ENCODE measurements at places on chromosomes 7 and 10. TPM values are rescaled to one million over a fixed set of nuclear protein-coding genes. Genes with fewer than 3 reads are reported as not detected.
A peak's percentile ranks its signal among the peaks of the same experiment; 100 is the strongest.

DNA sequence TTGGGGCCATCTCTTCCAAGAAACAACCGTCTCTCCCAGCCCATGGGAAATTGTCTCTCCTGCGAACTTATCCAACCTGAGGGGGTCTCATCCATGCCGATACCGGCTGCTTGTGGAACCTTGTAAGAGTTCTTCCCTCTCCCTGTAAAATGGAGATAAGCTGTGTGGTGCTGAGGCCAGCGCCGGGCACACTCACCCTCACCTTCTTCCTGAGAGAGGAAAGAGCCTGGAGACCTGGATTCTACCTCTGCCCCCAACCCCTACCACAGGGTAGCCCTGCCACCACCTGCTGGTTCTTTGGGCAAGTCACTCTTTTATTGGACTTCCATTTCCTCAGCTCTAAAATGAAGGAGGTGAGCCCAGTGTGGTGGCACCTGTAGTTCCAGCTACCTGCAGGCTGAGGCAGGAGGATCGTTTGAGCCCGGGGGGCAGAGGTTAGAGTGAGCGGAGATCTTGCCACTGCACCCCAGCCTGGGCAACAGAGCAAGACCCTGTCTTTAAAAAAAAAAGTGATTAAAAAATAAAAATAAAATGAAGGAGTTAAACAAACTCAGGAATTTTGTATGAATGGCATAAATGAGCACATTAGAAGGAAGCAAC is 38.4 kb upstream of the PSAP start:
- no peak for DNase-seq

- no peak for DNase-seq
Measured at GRCh38 chr7:42945821-42946626, 13.8 kb downstream of the MRPL32 start.

DNA sequence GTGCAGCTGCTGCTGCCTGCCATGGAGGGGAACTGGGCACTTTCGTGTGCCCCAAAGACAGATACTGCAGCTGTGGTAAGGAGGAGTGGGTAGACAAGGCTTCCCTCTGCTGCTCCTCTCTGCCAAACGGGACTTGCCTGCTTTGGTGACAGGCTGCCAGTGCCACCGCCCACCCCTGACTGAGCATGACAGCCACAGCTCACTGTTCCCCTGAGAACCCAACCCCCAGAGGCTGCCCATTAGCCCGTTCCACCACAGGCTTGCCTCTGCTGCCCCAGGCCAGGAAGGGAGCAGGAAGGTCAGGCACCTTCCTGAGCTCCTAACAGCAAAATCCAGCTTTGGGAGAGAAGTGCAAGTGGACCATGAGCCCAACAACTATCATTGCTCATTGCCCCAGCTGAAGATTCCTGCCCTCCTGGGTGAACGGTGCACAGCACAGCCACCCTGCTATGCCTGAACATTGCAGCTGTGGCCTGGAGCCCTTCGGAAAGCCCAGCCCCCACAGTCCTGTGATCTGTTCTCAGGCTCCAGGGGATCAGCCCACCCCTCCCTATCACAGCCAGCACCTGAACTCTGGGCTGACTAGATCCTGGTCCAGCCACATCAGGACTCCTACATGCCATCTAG is 58.7 kb upstream of the ANTXRL start:
- no peak for DNase-seq

Gene GIMAP1
- total RNA-seq = not detected

DNA sequence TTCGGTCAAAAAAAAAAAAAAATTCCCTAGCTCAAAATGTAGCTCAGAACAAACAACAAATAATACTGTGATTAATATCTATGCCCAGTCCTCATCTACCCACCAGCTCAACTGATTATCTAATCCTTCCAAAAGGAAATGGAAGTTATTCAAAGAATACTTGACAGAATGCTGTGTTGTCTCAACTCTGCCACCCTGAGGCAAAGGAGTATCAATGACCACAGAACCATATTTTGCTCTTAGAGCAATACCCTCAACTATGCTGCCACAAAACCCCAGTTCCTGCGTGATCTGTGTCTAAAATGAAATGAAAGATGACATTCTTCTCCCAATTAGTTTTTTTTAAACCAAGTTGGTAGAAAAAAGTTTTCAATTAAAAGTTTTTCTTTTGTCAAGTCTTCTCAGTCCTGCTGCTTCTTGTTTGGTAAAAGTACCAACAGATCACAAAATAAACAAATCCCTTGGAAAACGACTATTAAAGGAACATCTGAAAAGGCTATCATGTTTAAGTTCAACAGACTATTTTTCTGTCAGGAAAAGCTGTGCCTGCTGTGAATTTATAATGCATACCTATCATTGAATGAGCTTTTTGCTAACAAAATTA is 21.6 kb downstream of the RBM28 start:
- DNase-seq = peak; percentile 37

- peak; percentile 50 for DNase-seq
Measured at GRCh38 chr10:77637532-77638320, at the start of gene KCNMA1. KCNMA1 (minus strand) TSS chr10:77637808.

GRCh38 chr10:122173766-122174435 is 97.2 kb upstream of the BTBD16 start:
- DNase-seq = no peak

GRCh38 chr7:101779267-101779666 is 38.2 kb upstream of the CUX1 start:
- DNase-seq = no peak

Gene ZNF239
- 4.3 TPM for total RNA-seq

Gene AGAP5
- 3.3 TPM for total RNA-seq
